ENCODE measurements at places on chromosomes 11 and 22.

DNA sequence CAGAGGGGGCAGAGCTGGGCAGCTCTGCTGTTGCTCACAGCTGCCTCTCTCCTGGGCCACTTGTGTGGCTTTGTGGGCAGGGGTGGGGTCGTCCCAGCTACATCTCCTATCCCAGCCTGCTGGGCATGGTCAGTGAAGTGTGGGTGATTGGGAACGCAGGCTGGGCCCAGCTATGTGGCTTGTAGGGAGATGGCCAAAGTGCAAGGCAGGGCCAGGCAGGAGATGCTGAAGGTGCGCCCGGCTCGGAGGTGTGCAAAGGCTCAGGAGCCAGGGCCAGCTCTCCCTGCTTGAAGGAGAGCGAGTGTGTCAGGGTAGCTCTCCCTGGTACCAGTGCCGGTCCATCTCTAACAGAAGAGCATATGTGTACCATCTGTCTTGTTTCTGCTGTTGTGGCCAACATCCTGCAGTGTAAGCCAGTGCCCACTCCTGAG is 8.4 kb upstream of the RANBP1 start:
- no peaks in the 10 kb centered on the region for H3K4me1 ChIP-seq
- no peak overlapping the region for H3K4me3 ChIP-seq
- H3K27ac ChIP-seq, result no peak overlapping the region
- H3K36me3 ChIP-seq, result peaks cover 64% of the 10 kb centered on the region
- H3K27me3 ChIP-seq, result no peaks in the 10 kb centered on the region

GRCh38 chr11:117843666-117844484 is 19.3 kb upstream of the FXYD2 start:
- H3K4me1 ChIP-seq, result no peaks in the 10 kb centered on the region
- no peaks in the 10 kb centered on the region for H3K27me3 ChIP-seq
- no peak for DNase-seq
- no peak overlapping the region for H3K27ac ChIP-seq
- no peak overlapping the region for H3K4me3 ChIP-seq
- no peaks in the 10 kb centered on the region for H3K36me3 ChIP-seq

- H3K4me3 ChIP-seq, result peak overlapping the region; percentile 38
- no peaks in the 10 kb centered on the region for H3K27me3 ChIP-seq
- H3K36me3 ChIP-seq, result no peaks in the 10 kb centered on the region
Measured at GRCh38 chr11:12723421-12724300, 49.4 kb downstream of the TEAD1 start.

DNA sequence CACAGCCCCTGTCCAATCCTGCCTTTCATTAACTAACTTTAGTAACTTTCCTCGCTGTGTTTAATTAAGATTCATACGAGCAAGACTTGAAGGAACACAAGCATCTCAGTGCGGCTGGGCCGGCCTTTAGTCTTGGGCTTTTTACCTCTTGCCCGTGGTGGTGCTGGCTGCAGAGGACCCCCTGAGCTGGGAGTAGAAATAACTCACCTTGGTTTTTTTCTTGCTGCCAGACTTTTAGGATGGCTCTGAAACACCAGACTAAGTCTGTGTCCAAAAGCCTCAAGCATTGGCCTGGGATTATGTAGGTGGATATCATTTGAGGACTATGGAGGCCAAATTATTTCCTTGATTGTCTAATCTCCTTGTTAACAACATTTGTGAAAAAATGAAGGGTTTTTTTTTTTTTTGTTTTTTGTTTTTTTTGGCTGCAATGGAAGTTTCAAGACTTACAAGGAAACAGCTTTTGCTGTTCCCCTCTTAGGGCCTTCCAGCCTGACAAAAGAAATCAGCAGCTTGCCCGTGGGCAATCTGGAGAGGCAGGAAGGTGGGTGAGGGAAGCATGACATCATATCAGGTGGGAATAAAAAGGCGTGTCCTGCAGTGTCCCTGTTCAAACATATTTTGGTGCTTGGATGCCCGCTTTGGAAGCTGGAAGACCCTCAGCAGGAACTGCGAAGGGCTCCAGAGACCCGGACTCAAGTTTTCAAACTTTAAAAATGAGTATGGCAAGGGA is 44.0 kb downstream of the SMIM38 start:
- H3K36me3 ChIP-seq, result no peaks in the 10 kb centered on the region
- no peak overlapping the region for H3K4me3 ChIP-seq
- H3K27me3 ChIP-seq, result no peaks in the 10 kb centered on the region
- H3K4me1 ChIP-seq, result no peaks in the 10 kb centered on the region
- no peak overlapping the region for H3K27ac ChIP-seq

- no peak overlapping the region for H3K27ac ChIP-seq
- peaks cover 25% of the 10 kb centered on the region for H3K4me1 ChIP-seq
- H3K27me3 ChIP-seq, result no peaks in the 10 kb centered on the region
- no peak overlapping the region for H3K4me3 ChIP-seq
- H3K36me3 ChIP-seq, result no peaks in the 10 kb centered on the region
Measured at GRCh38 chr22:21915624-21916308, 36.9 kb downstream of the PPM1F start.

DNA sequence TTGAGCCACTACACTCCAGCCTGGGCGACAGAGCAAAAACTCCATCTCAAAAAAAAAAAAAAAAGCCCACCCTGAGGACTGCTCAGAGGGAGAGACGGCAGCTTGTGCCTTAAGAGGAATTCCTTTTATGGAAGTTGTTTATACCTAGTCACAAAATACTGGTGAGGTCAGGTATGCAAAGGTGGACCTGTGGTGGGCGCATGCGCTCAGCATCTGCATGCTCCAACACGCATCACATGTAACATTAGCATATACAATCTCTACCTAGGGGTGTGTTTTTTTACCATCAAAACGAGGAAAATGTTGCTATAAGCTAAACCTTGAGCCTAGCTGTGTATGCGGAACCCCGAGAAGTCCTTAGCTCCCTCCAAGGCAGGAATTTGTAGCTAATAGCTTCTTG is 6.8 kb upstream of the SART1 start:
- H3K4me3 ChIP-seq, result no peak overlapping the region
- no peaks in the 10 kb centered on the region for H3K27me3 ChIP-seq
- H3K4me1 ChIP-seq, result 0 out of 2 replicates have a peak, but pooled peaks cover 5% of the 10 kb centered on the region
- no peaks in the 10 kb centered on the region for H3K36me3 ChIP-seq
- DNase-seq, result no peak
- H3K27ac ChIP-seq, result 0 out of 2 replicates have a peak overlapping the region, but pooled peaks have one; percentile 4

GRCh38 chr11:94588366-94588942 is 21.3 kb downstream of the PIWIL4 start:
- no peaks in the 10 kb centered on the region for H3K36me3 ChIP-seq
- H3K27ac ChIP-seq, result no peak overlapping the region
- DNase-seq, result no peak
- no peaks in the 10 kb centered on the region for H3K4me1 ChIP-seq
- H3K4me3 ChIP-seq, result no peak overlapping the region

DNA sequence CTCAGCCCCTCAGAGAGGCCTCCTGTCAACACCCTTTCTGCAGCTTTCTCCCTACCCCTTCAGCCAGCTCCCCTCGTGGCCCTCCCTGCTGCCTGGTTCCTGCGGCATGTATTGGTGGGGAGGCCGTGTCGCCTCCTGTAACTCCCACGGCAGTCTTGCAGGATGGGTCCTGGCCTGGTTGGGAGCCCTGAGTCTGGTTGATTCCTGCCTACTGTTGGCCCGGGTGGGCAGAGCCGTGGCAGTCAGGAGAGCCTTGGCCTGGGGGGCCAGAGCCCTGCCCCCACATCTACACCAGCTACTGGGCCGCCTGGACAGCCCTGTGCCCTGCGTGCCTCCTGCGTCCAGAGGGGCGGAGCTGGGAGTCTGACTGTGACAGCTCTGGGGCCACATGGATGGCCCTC is 30.3 kb upstream of the GRAMD4 start:
- H3K4me3 ChIP-seq, result no peak overlapping the region
- no peaks in the 10 kb centered on the region for H3K27me3 ChIP-seq
- H3K4me1 ChIP-seq, result peaks cover 21% of the 10 kb centered on the region

GRCh38 chr22:37880668-37881440 is 25.2 kb upstream of the MICALL1 start:
- H3K36me3 ChIP-seq, result peaks cover 34% of the 10 kb centered on the region
- no peak for DNase-seq
- H3K27ac ChIP-seq, result no peak overlapping the region
- H3K4me3 ChIP-seq, result no peak overlapping the region

DNA sequence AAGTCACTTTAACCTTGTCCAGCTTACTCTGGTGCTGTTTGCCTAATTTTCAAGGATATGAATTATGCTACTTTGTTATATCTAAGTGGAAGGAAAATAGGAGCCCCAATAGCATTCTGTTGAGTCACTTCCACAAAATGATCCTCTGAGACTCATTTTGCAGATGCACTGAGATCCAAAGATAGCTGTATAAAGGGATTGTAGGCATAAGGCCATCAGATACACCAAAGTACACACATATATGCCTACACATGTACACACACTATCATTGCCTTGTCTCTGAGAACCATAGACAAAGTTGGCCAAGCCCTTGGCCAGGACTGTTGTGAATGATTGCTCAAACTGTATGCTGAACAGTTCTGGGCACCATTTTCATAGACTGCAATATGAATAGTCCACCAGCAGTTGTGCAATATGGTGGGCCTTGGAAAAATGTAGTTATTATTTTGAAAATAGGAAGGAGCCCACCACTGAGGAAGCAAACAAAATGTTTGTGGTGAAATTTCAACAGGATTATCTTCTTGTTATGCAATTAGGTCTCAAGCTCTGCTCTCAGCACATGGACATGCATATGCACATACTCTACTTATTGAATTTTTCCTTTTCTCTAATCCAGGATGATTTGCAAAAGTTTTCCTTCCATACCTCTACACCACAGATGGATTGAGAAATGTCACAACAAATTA is 186.0 kb upstream of the CTSC start:
- H3K27ac ChIP-seq, result no peak overlapping the region
- H3K4me3 ChIP-seq, result no peak overlapping the region
- H3K27me3 ChIP-seq, result no peaks in the 10 kb centered on the region
- no peak for DNase-seq
- H3K36me3 ChIP-seq, result no peaks in the 10 kb centered on the region
- H3K4me1 ChIP-seq, result peaks cover 3% of the 10 kb centered on the region

DNA sequence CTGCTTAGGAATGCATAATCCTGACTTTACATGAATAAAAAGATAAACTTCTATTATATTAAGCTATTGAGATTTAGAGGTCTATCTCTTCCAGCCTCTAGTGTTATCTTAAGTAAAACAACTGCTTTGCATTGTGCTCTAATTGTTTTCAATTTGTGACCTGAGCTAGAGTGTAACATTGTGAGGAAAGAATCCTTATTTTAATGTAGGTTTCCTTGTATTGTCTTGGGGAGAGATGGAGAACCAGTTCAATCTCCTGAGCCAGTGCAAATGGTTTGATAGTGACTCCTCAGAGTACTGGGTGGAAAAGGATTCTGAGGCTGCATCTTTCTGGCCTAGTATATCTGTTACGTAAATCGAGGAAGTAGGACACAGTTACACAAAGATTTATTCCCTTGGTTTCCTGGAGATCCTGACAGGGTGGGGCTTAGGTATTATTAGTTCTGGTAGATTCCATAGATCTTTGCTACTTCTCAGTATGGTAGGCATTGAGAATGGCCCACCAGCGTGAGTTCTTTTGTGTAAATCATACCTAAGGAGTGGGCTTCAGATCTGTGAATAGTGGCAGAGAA is 683.5 kb upstream of the CCDC179 start:
- H3K27me3 ChIP-seq, result no peaks in the 10 kb centered on the region
- no peak for DNase-seq

GRCh38 chr22:30694171-30694639 is 469 bp upstream of the OSBP2 start:
- no peaks in the 10 kb centered on the region for H3K27me3 ChIP-seq
- H3K27ac ChIP-seq, result peak overlapping the region; percentile 54
- DNase-seq, result peak; percentile 82
- peak overlapping the region; percentile 67 for H3K4me3 ChIP-seq

GRCh38 chr22:27317971-27318428 is 483.6 kb downstream of the MN1 start:
- H3K4me3 ChIP-seq, result no peak overlapping the region
- H3K4me1 ChIP-seq, result no peaks in the 10 kb centered on the region
- no peaks in the 10 kb centered on the region for H3K27me3 ChIP-seq

DNA sequence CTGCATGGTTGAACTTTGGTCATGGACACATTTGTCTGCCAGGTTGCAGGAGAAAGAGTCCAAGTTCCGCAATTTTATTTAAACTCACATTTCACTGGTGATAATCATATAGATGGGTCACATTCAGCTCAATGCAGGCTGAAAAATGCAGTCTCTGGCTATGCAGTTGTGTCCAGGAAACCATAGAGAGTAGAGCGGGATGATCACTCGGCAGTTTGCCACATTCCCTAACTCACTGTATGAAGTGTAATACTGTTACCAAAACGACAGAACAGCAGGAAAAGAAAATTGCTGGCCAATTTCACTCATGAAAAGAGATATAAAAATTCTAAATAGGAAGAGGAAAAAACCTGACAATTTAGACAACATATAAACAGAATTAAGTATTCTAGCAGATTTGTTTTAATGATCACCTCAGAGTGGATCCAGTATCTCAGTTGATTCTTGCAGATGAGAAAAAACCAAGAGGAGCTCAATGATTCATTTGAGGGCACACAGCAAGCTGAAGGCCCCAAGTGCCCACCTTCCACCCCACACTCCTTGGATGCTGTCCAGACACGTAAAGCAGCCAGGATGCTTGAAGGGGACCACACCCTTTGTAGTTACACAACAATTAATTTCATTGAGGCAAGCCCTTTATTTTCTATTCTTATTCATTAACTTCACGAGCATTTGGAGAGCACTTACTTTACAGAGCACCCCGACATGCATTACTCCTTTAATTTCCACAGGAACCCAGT is 422.3 kb downstream of the SOX6 start:
- no peaks in the 10 kb centered on the region for H3K27me3 ChIP-seq
- H3K4me1 ChIP-seq, result no peaks in the 10 kb centered on the region
- peak; percentile 7 for DNase-seq
- H3K4me3 ChIP-seq, result no peak overlapping the region
- no peaks in the 10 kb centered on the region for H3K36me3 ChIP-seq

DNA sequence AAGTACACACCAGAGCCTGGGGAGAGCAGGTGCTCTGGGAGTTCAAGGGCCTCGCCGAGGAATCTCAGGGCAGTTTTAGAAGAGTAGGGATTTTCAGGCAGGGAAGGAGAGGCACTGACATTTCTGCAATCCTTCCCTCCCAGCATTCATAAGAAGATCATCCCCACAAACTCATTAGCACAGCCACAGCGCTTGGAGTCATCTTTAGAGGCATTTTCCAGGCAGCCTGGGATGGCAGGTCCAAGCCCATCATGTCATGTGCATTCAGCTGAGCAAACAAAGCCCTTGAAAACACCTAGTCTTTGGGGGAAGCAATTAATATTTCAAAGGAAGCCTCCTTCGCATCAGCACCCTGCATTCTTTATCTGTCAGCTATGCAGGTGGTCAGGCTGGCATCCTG is 43.8 kb downstream of the MAP6 start:
- H3K27ac ChIP-seq, result no peak overlapping the region
- H3K4me3 ChIP-seq, result no peak overlapping the region
- no peaks in the 10 kb centered on the region for H3K27me3 ChIP-seq
- H3K36me3 ChIP-seq, result no peaks in the 10 kb centered on the region
- peaks cover 12% of the 10 kb centered on the region for H3K4me1 ChIP-seq
